ENCODE measurements at places on chromosomes 4 and X. TPM values are rescaled to one million over a fixed set of nuclear protein-coding genes. Genes with fewer than 3 reads are reported as not detected.

MAGEA12 gene
- total RNA-seq: not detected

DKK2 gene
- total RNA-seq: 3.2 TPM

RBM47 gene
- total RNA-seq: 29.4 TPM

THOC2 gene
- 127 TPM for total RNA-seq

GUCY1B1 gene
- 7.5 TPM for total RNA-seq

SLC25A14 gene
- 7.5 TPM for total RNA-seq

NPY2R gene
- 0.34 TPM for total RNA-seq

CFAP47 gene
- not detected for total RNA-seq

FNIP2 gene
- total RNA-seq: 92.5 TPM

CHM gene
- total RNA-seq: 22.5 TPM

MAGEE2 gene
- total RNA-seq: not detected

KIF4A gene
- 0.88 TPM for total RNA-seq

HDX gene
- 7.0 TPM for total RNA-seq

NAT8L gene
- total RNA-seq: 17.4 TPM

Data from subcutaneous adipose tissue (tissue), 4 donors.